ENCODE measurements at places on chromosomes 3 and 15. TPM values are rescaled to one million over a fixed set of nuclear protein-coding genes. Genes with fewer than 3 reads are reported as not detected.

The GOLGA8O gene
- total RNA-seq = 1.8 TPM

The TLR9 gene
- total RNA-seq = 0.30 TPM

The NMD3 gene
- 42.4 TPM for total RNA-seq

The IFT80 gene
- 24.9 TPM for total RNA-seq

The PLSCR5 gene
- total RNA-seq = not detected

GRCh38 chr3:50587806-50588758, 18.8 kb downstream of the HEMK1 start:
- H3K27ac ChIP-seq = no peak overlapping the region
- H3K4me3 ChIP-seq = no peak overlapping the region
- DNase-seq = no peak
- peaks cover 21% of the 10 kb centered on the region for H3K36me3 ChIP-seq
- H3K4me1 ChIP-seq = peaks cover 23% of the 10 kb centered on the region

- DNase-seq = no peak
- H3K36me3 ChIP-seq = no peaks in the 10 kb centered on the region
- no peak overlapping the region for H3K27ac ChIP-seq
- no peak overlapping the region for H3K4me3 ChIP-seq
Observed at GRCh38 chr15:71314956-71315537, 199.8 kb downstream of the THSD4 start.

- no peak for DNase-seq
- no peaks in the 10 kb centered on the region for H3K27me3 ChIP-seq
- H3K27ac ChIP-seq = no peak overlapping the region
- H3K36me3 ChIP-seq = no peaks in the 10 kb centered on the region
- H3K4me3 ChIP-seq = no peak overlapping the region
Observed at GRCh38 chr15:45921978-45922377, 287.1 kb downstream of the SQOR start.

DNA sequence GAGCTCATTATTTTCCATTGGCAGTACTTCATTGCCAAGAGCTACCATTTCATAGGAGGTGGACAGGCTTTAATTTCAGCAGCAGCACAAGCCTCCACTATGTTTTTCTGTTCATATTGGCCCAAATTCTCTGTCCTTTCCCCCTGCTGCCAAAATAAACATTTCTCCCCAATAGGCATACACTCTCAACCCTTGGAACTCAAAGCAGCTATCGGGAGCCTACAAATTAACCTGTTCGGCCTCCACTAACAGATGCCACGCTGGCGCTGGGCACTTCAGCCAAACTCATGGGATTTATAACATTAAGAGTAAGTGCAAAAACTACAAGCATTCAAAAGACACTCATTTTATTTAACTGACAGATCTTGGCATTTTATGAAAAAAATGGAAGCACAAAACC, 95.7 kb downstream of the NSUN3 start:
- no peaks in the 10 kb centered on the region for H3K4me1 ChIP-seq
- no peaks in the 10 kb centered on the region for H3K36me3 ChIP-seq
- DNase-seq = no peak
- H3K4me3 ChIP-seq = no peak overlapping the region
- H3K27ac ChIP-seq = no peak overlapping the region
